ENCODE measurements at places on chromosomes 12 and 14. TPM values are rescaled to one million over a fixed set of nuclear protein-coding genes. Genes with fewer than 3 reads are reported as not detected.

E2F7 gene
- total RNA-seq: 19.8 TPM

GRCh38 chr14:103501921-103502669, 20.5 kb downstream of the CKB start:
- DNase-seq: no peak

OAS3 gene
- 1.6 TPM for total RNA-seq

GRCh38 chr14:68862954-68863594, 70.2 kb upstream of the ZFP36L1 start:
- DNase-seq: peak; percentile 85

GRCh38 chr12:130752692-130753230, 36.7 kb upstream of the RIMBP2 start:
- peak; percentile 48 for DNase-seq

GRCh38 chr12:92162079-92162478, 16.4 kb upstream of the BTG1 start:
- no peak for DNase-seq
